ENCODE measurements at places on chromosomes 1 and 21. TPM values are rescaled to one million over a fixed set of nuclear protein-coding genes. Genes with fewer than 3 reads are reported as not detected.
A peak's percentile ranks its signal among the peaks of the same experiment; 100 is the strongest.

Gene SPRR1A
- not detected for total RNA-seq

Gene TMIGD3
- 2.2 TPM for total RNA-seq

GRCh38 chr1:209029737-209030136 is 553.8 kb upstream of the CAMK1G start:
- H3K27me3 ChIP-seq: no peaks in the 10 kb centered on the region
- H3K4me1 ChIP-seq: no peaks in the 10 kb centered on the region
- no peaks in the 10 kb centered on the region for H3K36me3 ChIP-seq

DNA sequence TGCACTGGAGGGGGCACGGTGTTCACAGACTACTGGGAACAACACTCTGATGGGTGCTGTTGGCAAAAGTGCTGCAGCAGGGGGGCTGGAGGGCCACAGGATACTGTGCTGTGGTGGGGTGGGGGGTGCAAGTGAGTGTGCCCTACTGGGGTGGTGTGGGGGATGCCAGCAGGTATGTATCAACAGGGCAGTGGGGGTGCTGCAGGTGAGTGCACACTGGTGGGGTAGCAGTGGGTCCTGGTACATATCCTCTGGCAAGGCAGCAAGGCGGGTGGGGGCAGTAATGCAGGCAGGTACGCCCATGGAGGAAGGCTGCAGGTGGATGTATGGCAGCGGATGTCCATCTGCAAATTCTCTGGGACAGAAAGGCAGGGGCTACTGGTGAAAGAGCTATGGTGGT is 48.8 kb upstream of the CD53 start:
- no peaks in the 10 kb centered on the region for H3K36me3 ChIP-seq
- peak; percentile 44 for DNase-seq
- no peaks in the 10 kb centered on the region for H3K4me1 ChIP-seq
- H3K27me3 ChIP-seq: no peaks in the 10 kb centered on the region
- no peak overlapping the region for H3K4me3 ChIP-seq

All from heart left ventricle (tissue), 16 donors.